ENCODE measurements at places on chromosomes 11 and 22.

GRCh38 chr11:12677131-12677530 lies 2.9 kb downstream of the TEAD1 start:
- DNase-seq: no peak

DNA sequence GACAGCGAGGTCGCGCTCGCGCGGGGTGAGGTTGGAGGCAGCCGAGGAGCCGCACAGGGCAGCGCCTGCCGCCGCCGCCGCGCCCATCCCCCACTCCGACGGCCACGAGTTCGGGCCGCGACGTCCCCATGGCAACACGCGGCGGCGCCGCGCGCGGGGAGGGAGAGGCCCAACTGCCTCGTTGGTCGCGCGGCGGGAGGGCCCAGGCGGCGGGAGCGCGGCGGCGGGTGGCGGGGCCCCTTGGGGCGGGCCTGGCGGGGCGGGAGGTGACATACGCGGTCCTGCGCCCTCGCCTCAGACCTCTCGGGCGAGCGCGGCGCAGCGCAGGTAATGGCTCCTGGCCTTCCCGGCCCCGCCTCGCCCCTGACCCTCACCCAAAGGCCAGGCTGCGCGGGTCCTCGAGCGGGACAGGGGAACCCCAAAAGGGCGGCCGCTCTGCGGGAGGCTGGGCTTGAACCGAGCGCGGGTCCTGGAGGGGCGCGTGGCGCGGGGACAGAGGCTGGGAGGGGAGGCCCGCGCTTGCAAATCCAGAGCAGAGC lies at the start of gene DEUP1:
DEUP1 (plus strand) TSS at position 297 of the 539 bp plus-strand sequence. CDS start 1,518 bp downstream, outside the sequence.
- DNase-seq: no peak

DNA sequence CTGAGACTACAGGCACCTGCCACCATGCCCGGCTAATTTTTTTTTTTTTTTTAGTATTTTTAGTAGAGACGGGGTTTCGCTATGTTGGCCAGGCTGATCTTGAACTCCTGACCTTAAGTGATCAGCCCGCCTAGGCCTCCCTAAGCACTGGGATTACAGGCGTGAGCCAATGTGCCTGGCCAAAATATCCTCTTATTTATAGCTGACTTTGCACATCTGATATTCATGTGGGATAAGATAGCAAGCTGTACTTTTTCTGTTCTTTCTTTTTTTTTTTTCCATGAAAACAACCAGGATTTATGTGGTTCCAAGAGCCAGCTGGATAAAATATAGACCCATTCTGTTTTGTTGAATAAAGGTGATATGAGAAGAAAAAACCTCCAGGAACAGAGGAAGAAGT lies 12.1 kb upstream of the XBP1 start:
- DNase-seq: no peak

DNA sequence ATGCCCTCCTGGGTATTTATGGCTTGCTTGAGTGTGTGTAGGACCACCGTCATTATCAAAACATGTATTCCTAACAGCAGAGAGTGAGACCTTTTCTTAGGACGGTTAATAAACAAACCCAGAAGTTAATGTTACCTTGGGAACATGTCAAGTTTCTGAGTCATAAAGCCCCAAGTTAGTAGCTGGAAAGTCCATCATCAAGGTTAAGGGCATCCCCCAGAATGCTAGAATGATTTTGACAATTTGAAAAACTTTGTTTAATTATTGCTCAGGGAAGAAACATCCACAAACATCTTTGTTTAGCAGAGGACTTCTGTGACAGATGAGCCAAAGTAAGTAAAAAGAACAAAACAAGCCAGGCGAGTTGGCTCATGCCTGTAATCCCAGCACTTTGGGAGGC lies 20.0 kb downstream of the CAVIN3 start:
- no peak for DNase-seq

GRCh38 chr11:3096909-3097530 lies 39.8 kb upstream of the CARS1 start:
- no peak for DNase-seq

GRCh38 chr11:61800331-61801281 lies 7.9 kb downstream of the FEN1 start:
- no peak for DNase-seq

DNA sequence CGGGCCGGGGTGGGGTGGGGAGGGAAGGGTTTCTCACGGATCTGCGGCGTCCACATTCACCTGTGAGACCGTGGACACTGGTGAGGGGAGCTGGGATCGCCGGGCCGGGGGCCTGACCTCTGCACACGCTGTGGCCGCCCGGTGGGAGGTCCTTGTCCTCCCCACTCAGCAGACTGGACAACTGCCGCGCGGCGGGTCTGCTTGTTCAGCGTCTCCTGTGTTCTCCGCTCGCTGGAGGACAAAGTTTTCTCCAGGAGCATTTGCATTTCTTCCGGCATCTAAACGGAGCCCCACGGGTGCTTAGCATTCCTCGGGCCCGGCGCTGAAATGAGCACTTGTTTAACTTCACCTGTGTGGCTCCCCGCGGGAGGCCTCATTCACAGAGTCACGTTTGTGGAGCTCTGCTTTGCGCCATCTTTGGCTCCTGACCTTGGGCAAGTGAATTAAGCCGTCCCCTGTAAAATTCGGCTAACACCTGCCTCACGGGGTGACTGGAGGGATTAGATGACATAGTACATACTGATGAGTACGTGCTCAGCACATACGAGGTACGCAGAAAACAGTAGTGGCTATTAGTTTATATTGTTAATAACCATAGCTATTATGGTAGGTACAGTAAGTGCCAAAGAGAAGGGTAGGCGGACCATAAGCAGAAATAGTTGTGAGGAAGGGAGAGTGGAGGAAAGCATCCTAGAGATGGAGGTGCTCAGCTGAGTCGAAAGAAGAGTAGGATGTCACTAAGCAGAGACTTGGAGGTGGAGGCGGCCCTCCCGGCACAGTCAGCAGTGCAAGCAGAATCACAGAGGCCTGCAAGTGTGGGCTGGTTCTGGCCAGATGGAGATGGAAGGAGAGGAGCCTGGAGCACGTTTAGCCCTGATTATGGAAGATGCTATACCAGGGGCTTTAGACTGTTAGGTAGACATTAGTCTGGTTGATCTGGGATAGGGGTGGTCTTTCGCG lies 885 bp downstream of the TRMU start:
- DNase-seq: no peak

DNA sequence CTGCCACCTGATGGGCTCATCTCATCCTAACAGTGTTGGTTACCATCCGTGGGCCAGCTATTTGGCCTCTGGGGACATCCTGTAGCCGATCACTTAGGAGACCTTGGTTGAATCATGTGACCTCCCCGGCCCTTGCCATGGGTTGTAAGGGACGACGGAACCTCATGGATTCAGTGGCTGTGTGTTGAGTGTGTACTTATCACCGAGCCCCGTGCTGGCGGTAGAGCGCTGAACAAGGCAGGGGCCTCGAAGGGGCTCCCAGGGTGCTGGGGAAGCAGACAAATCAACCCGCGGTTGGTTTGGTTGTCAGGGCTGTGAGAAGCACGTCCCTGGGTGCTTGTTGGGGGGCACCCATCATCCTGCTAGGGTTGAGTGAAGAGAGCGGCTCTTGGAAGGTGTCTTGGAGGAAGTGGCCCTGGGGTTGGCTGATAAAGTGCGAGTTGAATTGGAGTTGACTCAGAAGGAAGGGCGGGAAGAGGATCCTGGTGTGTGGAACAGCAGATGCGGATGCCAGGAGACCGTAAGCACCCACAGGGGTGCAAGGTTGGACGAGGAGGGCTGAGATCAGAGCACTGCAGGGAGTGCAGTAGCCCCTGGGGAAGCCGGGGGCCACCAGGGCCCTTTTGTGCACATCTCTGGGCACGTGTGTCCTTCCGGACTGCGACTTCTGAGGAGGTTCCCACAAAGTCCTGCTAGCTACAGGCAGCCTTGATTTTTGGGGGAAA lies 53.6 kb downstream of the MPPED1 start:
- no peak for DNase-seq

- DNase-seq: no peak
Measured at GRCh38 chr11:12142176-12142575, 31.8 kb downstream of the MICAL2 start.

GRCh38 chr22:30411780-30412179 lies 13.8 kb upstream of the MTFP1 start:
- DNase-seq: no peak

DNA sequence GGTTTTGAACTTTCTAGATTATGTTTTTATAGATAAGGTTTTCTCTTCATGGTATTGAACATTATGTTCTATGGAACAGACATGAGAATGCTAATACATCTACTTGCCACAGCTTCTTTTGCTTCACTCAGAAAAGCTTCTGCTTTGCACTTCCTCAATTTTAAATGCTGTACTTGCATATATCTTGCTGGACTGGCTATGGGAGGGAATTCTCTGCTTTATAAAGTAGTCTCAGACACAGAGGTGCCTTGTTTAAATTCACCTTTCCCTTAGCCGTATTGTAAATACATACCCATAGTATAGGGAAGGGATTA lies 173.9 kb downstream of the DDX10 start:
- no peak for DNase-seq

GRCh38 chr11:79100093-79100910 lies 340.5 kb downstream of the TENM4 start:
- no peak for DNase-seq

DNA sequence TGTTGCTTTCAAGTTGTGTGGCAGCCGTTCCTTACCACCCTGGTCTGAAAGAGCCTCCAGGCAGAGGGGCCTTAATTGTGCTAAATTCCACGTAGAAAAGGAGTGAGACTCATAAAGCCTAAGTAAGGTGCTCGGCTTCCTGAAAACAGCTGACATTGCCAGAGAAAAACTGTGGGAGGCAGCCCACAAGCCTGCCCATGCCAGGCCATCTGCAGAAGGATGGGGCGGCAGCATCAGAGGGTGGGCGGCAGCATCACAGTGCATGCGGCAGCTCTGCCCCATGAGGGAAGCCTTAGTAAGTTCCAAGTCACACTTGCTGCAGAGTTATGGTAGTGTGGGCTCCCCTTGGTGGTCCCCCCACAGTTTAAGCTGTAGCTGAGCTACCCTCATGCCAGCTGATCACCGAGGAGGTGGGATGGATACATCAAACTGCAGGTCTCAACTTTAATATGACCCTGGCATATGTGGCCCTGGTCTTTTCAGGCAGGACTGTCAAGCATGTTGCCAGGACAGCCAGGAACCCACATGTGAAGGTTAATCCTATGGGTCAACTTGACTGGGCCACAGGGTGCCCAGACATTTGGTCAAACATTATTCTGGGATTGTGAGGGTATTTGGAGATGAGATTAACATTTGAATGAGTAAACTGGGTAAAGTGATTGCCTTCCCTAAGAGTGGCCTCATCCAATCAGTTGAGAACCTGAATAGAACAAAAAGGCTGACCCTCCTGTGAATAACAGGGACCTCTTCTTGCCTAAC lies 3.1 kb upstream of the EIF3F start:
- DNase-seq: no peak

GRCh38 chr11:70692131-70692530 lies 293.8 kb downstream of the CTTN start:
- DNase-seq: no peak

Measured in smooth muscle cell of the brain vasculature (primary cell).